NCI-H1417 (cell line): ENCODE measurements at places on chromosomes 7 and 10.
A peak's percentile ranks its signal among the peaks of the same experiment; 100 is the strongest.

DNA sequence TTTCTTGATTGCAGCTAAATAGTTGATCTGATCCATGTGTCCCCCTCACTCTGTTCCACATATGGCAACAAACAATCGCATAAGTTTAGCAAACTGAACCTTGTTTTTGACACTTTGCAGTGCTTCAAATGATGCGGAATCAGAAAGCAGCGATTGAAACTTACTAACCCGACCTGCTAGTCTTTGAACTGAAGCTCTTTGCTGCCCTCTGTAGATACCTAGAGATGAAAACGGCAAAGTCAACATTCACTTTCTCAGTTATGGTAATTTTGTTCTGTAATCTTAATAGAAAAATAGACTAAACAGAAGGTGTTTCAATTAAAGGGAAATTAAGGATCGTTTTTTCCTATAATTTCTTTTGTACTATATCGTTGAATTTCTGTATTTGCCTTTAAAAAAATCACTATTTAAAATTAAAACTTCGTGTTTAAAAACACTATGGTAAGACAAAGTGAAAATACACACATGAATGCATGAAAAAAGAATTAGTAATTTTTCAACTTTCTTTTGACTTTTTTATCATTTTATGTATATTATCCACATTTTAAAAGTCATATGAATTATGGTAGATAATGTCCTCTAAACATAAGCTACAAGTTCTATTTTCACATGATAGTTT, 276.5 kb downstream of the MAGI2 start:
- peak; percentile 30 for DNase-seq

DNA sequence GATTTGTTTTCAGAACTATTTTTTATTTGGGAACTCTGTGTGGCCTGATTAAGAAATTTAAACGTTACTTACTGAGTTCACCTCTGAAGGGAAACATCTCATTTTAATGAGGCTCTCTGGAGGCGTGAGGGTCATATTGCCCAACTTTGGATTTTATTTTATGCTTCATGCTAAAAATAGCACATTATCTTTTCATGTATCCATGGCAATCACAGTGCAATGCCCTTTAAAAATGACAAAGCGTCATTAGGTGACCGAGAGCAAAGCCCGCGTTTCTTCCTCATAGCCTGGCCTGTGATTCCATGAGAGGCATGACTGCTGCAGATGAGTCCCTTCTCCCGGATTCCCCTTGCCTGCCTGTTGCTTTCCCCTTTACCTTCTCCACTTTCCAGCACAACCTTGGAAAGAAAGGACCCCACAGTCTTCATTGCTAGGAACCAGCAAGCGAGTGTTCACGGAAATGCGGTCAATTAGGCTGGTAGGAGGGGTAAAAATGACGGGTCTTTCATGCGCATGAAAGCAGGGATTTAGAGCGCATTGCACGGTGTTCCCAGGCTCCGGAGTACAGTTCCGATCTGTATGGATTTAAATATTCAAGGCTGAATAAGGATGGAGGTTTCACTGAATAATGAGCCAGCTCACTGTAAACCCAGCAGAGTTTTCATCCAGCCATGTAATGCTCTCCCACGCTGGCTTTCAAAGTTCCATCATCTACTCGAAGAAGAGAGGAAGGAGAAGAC, 98.2 kb upstream of the PITRM1 start:
- DNase-seq, result no peak

- no peak for DNase-seq
Observed at GRCh38 chr7:155787171-155787851, 25.0 kb downstream of the SHH start.

GRCh38 chr7:138075350-138075749, 909 bp upstream of the AKR1D1 start:
- no peak for DNase-seq

GRCh38 chr7:158299607-158300006, 288.0 kb downstream of the PTPRN2 start:
- no peak for DNase-seq

DNA sequence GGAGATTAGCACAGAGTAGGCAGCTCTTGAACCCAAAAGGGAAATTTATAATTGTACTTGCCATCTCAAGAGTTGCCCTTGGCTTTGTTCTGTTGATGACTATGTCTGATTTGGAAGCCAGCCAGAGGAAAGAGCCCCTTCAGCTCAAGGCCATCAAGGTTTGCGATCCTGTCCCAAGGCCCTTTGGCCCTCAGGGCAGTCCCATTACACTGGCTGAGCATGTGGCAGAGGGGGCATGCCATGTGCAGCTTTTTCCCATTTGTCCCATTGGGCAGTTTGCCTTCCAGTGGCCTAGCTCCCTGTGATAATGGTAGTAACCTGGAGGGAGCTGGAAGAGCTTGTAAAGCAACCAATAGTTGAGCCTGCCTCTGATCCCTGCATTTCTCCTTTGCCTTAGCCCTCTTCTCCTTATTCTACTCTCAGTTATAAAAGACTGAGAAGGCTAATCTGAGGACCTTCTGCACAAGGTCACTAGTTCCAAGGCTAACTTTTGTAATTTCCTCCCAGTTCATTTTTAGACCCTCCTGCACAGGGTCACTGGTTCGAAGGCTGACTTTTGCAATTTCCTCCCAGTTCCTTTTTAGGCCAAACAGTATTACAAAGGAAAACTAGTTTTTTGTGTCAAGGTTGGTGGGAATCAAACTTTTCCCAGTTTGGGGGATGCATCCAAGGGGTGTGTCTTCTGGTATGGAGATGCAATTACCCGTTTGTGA, 31.0 kb upstream of the ARHGAP12 start:
- DNase-seq, result no peak

GRCh38 chr7:28081016-28081415, 99.6 kb downstream of the JAZF1 start:
- DNase-seq, result no peak

DNA sequence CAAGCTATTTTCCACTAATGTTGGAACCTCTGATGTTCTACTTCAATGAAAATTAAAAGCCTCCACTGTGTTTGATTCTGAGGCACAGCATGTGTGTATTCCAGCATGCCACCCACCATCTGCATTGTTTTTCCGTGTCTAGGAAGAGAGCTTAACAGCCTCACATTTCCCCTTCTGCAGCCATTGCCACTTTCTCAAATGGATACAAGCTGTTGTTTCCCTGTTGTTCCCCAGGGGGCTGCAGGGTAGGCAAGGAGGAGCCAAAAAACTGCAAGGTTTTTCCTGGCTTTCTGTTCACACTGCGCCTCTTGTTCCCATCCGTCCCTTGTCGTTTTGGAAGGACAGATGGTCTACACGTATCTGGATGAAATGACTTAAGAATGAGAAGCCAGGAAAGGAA, 72.3 kb upstream of the DNAJB12 start:
- DNase-seq, result no peak

- DNase-seq, result no peak
Observed at GRCh38 chr7:69433081-69433480, 165.2 kb upstream of the AUTS2 start.

DNA sequence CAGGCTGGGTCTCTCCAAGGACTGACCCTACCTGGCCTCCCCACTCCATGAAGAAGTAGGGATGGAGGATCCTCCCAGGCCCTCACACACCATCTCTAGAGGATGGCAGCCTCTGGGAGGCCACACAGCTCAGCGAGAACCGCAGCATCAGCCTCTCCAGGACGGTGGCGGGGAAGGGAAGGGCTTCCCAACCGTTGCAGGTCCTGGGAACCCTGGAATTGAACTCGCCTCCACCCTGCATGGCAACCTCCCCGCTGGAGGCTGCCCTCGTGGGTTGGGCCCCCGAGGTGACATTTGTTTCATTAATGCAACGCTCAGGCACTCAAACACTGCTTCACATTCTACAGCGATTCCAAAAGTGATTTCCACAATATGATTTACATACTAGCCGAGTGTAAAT, 58.5 kb downstream of the EBF3 start:
- DNase-seq, result no peak

- no peak for DNase-seq
Observed at GRCh38 chr7:1741246-1741645, 71.2 kb downstream of the ELFN1 start.

- no peak for DNase-seq
Observed at GRCh38 chr10:78353636-78354035, 320.0 kb downstream of the RPS24 start.

- no peak for DNase-seq
Observed at GRCh38 chr7:48112401-48113165, 23.5 kb downstream of the UPP1 start.

GRCh38 chr7:141362580-141363435, 188.4 kb upstream of the AGK start:
- no peak for DNase-seq

DNA sequence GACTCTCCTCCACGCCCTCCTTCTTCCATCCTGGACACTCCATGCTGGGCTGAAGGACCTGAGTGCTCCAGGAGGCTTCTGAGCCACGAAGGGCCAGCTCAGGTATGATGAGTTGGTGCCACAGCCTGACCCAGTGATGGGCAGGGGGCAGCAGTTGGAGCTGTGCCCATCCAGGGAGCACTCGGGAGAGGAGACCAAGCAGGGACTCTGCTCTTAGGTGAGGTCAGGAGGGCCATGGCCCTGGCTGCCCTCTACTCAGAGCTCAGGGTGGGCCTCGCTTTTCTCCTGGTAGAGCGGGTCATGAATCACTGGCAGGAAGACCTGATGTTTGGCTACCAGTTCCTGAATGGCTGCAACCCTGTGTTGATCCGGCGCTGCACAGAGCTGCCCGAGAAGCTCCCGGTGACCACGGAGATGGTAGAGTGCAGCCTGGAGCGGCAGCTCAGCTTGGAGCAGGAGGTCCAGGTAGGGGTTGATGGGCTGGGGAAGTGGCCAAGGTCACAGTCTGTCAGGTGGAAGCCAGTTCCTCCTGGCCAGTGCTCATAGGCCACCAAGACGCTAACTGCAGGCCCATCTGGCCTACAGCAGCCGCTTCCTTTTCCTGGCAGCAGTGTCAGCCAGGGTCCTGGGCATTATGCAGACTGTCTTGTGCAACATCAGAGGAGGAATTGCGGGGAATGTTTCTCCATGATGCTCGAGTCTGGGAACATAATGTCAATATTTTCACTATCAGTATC, 50.8 kb downstream of the ALOX5 start:
- DNase-seq, result no peak

DNA sequence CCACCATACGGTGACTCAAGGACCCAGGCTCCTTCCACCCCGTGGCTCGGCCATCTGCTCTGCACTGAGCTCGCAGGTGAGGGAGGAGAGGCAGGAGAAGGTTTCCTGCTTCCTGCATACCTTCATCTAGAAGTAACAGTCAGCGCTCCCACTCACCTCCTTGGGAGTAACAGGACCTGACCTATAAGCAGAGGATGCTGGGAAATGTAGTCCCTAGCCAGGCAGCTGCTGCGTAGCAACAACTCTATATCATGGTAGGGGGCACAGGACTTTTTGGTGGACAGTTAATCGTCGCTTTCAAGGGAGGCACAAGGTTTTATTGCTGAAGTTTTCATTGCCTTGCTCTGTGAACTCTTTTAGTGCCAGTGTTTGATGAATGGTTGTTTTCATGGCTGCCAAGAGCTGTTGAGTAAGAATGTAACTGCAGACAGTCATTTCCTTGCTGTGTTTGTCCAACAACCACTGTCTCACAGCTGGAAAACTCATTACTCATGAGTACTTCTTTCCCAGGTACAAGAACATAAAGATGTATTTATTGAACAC, 10.2 kb upstream of the ZFYVE27 start:
- DNase-seq, result peak; percentile 22

DNA sequence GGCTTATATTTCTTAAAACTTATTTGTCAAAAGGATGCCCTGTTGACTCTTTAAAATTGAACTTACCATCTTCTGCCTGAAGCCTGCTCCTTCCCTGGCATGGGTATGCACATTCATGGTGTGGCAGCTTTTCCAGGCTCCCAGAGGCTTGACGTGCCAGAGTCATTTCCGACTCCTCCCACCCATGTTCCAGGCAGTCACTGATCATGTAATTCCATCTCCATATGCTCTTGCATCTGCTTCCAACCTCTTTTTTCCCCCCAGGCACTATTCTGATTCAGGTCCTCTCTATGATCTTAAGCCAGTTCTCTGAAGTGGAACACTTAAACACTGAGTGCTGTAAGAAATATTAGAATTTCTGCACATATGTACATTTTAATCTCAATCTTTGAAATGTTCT, 82.2 kb downstream of the CFAP58 start:
- DNase-seq, result no peak

DNA sequence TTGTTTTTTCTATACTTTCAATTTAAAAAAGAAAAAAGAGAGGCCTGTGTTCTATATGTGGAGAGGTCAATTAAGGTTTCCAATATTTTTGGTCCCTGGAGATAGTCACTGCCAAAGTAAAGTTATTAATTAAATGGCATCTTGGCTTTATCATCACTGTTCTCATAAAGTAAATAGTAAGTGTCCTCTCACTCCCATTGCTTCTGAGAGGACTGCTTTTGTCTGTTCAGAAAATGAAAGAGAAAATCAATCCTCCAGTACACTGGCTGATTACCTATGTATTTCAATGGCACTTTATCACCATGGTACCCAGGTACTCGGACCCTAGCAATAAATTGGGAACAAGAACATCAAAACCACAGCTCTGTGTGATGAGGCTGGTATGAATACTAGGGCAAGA, 94.0 kb downstream of the RNLS start:
- no peak for DNase-seq

- no peak for DNase-seq
Observed at GRCh38 chr7:30886608-30887011, 25.0 kb upstream of the AQP1 start.

DNA sequence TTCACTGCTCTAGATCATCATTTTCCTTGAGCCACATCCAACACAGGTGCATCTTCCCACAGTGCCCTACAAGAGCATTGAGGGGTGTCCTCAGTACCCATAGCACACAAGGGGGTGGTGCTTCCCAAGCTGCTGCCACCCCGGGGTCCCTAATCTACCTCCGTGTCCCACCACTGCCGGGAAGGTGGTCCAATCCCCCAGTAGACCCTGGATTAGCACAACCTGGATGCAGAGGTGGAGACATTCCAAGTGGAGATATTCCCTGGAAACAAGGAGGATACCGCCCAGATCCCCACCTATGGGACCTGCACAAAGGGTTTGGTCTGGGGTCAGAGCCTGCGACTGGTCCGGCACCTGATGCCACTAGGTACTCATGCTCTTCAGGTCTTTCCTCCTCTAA, 284.8 kb upstream of the PPP2R2D start:
- DNase-seq, result no peak

DNA sequence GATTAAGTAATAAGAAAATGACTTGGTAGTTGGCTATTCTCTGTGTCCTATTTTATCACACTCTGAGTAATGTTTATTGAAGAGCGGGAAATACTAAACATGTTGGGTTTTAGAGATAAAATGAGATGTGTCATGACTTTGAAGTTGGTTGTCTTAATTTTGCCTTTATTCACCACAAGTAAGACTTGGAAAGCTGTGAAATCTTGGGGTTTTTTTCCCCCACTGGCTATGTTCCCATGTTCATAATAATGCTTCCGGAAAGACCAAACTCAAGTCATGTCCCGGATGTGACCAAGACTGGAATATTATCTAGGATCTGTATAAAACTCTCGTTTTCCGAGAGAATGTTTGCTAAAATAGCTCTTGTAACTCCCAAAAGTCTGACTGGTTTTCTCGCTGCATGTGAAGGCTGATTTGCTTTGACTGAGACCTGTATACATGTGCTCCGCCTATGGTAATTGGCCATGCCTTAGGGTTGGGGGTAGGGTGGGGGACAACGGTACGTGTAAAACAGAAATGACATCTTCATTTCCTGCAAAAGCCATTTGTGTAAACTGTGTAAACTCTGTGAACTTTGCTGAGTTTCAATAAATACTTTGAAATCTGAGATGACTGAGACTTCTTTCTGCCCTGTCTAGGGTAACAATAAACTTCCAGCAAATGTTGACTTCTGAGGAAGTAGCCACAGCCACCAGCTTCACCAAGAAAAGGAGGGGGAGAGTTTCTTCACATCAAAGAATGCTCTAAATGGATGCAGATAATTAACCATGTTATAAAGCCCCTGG, 169.6 kb downstream of the ZNF365 start:
- no peak for DNase-seq
